ENCODE measurements at places on chromosomes 4 and X.
A peak's percentile ranks its signal among the peaks of the same experiment; 100 is the strongest.

- no peak for DNase-seq
Observed at GRCh38 chr4:21198683-21199082, 498.4 kb downstream of the PACRGL start.

GRCh38 chr4:81508411-81509185 is 36.9 kb upstream of the RASGEF1B start:
- no peak for DNase-seq

GRCh38 chr4:105946771-105947170 is 51.5 kb downstream of the NPNT start:
- no peak for DNase-seq

DNA sequence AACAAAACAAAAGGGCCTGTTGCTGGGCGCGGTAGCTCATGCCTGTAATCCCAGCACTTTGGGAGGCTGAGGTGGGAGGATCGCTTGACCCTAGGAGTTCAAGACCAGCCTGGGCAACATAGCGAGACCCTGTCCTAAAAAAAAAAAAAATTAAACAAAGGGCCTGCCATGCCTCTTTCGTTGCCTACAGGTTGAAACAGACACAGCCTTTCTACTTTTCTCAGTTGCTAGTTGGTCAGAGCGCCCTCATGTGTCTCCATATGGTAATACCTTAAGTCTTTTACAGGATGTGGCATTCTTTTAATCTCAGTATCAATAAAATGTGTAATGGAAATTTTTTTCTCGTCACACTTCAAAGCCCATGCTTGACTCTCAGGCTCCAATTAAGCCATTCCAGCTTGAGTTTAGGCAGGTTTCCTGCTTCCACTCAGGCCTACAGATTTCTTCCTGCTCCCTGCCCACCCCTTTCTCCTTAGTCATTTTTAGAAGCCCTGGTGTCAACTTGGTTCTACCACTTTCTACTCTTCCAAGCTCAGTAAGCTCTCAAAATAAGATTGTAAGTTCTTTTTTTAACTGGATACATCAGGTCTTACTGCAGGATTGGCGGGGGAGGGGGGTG is 4.6 kb upstream of the SOWAHD start:
- DNase-seq = no peak

DNA sequence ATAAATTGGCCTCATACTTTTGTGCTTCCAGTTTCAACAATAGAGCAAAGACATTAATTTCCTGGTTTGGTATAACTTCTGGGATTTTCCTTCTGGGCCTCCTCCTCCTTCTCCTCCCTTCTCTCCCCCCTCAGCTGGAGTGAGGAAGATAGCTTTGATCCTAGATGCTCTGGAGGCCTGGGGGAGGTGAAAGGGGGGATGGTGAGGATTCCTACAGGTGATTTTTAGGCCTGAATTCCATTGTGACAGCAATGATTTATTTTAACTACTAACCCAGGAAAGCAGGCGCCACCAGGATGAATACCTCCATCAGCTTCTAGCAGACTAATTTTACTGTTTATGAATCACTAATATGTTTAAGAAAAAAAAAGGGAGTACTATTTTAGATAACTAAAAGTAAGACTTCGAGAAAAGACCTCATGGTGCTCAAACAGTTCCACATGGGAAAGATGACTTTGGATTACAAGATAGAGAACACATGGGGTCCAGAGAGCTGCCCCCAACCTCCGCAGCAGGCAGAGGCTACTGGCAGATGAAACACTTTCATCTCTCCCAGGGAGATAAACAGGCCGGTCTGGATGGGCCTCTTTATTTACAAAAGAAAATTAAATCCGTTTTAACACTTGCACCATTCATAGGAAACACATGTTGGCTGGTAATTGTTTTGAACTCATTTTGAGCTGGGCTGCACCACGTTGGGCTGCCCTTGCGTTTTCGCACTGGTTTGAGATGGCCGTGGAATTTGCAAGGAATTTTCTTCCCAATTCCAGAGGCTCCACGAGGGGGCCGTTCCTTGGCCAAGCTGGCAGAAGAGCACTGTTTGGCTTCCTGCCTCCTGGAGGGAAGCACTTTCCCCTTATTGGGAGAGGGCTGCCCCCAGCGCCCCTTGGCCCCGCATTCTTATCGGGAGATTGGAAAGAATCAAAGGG is 125.1 kb upstream of the STX18 start:
- peak; percentile 93 for DNase-seq

- no peak for DNase-seq
Observed at GRCh38 chrX:154724993-154725756, 25.7 kb downstream of the GAB3 start.

- DNase-seq = no peak
Observed at GRCh38 chr4:160019936-160020335, 917.1 kb downstream of the RAPGEF2 start.

DNA sequence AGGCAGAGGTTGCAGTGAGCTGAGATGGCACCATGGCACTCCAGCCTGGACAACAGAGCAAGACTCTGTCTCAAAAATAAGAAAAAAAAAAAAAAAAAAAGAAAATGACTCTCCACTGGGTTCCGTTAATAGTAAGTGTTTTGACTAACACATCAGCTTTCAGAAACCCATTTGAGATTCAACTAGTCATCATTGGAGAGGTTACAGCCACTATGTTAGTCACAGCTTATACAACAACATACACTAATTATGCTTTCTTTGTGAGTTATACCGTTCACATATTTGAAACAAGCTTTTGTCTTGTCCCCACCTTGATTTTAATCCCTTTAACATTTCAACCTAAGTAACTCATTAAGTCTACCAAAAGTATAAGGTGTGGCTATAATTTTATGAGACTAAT is 48.2 kb downstream of the HADH start:
- DNase-seq = no peak

DNA sequence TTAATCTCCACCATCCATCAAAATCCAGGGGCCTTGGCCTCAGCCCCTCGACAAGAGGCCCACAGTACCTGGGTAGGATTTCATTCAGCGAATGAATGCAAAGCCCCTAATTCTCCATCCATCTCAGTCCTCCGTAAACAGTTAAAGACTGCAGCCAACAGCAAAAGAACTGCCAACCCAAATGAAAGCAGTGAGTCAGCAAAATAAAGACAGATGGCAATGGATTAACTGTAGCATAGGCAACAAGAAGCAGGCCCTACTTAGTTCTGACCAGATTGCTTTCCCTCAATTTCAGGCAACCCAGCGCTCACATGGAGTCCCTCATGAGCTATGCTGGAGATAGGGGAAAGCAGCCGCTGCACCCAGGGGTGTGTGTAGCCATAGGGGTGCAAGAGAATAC is 21.4 kb downstream of the PLAC1 start:
- DNase-seq = no peak

GRCh38 chr4:41532882-41533281 is 5.1 kb upstream of the LIMCH1 start:
- no peak for DNase-seq

DNA sequence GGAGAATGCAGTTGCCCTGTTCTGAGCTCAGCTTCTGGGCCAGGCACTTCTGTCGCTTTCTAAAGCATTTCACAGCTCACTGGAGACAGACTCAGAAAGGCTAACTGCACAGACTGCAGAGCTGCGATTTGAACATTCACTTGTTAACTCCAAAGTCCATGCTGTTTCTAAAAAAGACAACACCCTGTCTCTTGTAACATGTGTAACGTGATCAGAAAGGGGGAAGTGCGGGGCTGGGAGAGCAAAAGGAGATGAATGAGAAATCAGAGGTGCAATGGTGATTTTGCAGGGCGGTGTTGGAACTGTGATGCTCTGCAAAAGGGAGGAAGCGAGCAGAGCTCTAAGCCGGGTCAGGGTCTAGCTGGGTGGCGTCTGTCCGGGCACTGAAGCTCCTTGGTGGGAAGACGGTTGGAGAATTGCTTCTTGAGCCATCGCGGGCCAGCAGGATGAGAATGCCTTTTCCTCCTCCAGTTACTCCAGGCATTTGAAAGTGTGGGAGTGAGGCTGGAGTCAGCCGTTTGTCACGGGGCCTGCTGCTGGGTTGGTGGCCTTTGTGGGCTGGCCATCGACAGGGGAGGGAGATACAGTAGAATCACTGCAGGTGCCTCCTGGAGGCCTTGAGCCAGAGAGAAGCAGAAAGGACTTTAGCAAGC is 20.3 kb downstream of the TBC1D14 start:
- DNase-seq = no peak
